ENCODE measurements at places on chromosomes 5 and 9.

- DNase-seq, result no peak
These were observed 96.6 kb upstream of the CD180 start for GRCh38 chr5:67293226-67293625.

DNA sequence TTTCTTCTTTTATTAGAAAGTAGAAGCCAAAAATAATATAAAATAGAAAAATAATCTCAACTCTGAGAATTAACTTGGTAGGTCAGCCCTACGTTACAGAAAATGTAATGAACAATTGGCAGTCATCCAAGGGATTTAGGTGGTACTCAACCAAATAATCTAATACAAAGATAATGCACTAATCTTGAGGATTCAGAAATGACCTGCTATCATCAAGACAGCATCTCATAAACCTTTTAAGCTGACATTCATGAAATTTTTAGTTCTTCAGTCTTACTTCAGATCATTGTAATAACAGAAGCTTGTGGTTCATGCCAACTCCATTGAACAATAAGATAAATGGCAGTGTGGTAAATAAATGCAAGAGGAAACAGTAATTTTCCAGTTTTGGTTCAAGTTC lies 1058.0 kb downstream of the MAT2B start:
- no peak for DNase-seq

GRCh38 chr9:137972988-137973470 lies 95.4 kb downstream of the CACNA1B start:
- no peak for DNase-seq

- DNase-seq, result no peak
These were observed 20.9 kb downstream of the SEMA5A start for GRCh38 chr5:9524941-9525340.

DNA sequence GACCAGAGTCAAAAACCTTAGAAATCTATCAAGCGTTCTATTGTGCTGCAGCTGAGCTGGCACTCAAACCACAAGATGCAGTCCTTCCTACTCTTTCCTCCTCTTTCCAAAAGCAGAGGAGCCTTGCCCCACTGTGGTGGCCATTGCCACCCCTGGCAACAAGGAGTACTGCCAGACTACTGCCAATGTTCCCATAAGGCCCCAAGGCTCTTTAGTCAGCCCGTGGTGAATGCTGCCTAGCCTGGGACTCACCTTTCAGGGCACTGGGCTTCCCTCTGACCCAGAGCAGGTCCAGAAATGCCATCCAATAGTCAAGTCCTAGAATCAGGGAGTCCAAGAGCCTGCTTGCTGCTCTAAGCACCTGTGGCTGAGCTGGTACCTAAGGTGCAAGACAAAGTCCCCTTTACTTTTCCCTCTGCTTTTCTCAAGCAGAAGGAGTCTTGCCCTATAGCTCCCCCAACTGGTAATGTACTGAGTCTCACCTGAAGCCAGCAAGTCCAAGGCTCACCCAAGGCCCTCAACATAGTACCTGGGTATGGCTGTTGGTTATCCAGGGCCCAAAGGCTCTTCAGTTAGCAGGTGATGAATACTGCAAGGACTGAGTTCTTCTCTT lies 219.4 kb downstream of the ATPSCKMT start:
- DNase-seq, result no peak

DNA sequence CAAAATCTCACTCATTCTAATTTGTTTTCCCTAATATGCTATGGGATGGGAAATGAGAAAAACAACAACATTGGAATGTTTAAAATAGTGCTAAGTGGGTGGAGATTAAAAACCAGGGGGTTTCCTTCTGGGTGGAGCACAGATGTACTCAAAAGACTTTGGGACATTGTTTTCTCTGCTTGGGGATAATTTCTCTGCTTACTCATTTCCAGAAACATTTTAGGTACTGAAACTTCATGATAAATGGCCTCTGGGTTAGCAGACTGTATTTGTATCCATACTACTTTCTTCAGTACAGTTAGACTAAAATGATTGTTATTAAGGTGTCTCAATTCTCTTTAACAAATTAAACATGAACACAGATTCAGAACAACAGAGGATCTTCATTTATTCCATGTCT lies 17.4 kb downstream of the ELOVL7 start:
- DNase-seq, result no peak

DNA sequence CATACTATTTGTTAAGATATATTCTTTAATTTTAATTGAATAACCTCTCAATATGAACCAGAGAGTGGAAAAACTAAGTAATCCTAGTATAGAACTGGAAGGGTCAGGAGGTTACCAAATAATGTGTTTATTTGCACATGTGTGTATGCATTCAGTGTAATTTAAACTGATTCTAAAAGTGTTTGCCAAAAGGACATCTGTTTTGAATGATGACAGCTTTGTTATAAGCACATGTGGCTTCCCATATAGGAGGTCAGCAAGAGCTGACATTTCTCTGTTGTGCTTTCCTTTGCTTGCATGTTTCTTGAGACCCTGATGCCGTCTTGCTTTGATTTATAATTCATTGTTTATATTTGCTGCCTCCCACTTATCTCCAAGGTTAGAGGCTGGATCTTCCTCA lies 383.4 kb downstream of the BRINP1 start:
- no peak for DNase-seq

GRCh38 chr5:141623186-141623585 lies 4.4 kb upstream of the DIAPH1 start:
- DNase-seq, result no peak

DNA sequence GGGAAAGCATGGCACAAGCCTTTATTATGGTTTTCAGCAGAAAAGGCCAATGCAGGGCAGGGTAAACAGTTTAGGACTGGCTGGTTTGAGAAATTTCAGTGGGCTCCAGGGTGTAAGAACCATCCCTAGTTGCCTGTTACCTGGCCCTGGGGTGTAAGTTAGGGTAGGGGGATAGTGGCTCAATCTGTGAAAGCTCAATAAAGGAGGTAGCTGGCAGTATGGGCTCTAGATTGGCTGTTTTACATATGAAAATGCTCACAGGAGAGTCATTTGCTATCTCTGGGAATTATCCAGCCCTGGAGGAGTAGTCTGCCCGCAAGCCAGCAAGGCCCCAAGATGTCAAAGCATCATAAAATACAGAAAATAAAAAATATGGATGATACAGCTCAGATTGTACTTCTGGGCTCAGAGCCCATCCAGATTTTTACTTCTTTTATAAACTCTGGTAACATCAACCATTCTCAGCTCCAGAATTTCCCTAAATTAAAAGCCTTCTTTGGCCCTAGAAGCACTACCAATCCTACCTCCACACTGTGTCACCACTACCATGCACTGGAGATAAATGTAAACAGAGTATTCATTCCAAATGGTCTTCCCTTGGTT lies 31.1 kb downstream of the SSBP2 start:
- no peak for DNase-seq

DNA sequence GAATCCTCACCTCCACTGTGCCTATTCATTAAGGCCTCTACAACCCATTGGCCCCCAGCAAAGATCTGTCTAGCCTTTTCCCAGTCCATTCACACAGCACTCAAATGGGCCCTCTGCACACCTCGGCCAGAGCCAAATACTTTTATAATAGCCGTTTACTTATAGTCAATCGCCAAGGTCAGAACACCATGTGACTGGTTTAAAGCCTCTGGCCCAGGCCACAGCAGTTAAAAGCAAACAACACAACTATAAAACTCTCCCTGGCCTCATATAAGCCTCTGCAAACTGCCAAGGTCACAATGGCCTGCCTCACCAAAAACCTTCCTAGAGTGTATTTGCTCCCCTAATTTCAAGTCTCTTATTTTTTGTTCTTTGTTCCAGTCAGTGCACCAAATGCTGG lies 562.6 kb downstream of the CAAP1 start:
- no peak for DNase-seq

- no peak for DNase-seq
These were observed 170.4 kb upstream of the TBCA start for GRCh38 chr5:77946381-77947040.

- no peak for DNase-seq
These were observed 151.3 kb downstream of the GAS1 start for GRCh38 chr9:86795823-86796553.

DNA sequence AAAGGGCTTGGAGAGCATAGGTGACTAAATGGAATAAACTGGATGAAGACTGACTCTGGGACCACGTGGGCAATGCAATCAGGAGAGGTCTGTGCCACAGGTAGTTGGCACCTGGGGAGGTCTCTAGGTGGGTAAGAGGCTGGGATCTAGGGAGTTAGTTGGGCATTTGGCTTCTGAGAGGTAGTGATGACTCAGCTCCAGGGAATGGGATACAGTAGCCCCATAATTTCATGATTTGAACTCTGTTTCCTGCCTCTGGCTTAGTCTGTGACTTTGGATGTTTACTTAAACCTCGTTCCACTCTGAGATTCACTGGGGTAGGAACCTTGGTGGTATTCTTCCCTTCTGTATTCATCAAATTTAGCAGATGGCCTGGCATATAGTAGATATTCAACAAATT lies 240.8 kb downstream of the KIF4B start:
- DNase-seq, result no peak
